ENCODE measurements at places on chromosomes 2 and 18.
A peak's percentile ranks its signal among the peaks of the same experiment; 100 is the strongest.

- no peak for DNase-seq
Measured at GRCh38 chr2:198490748-198491147, 686.4 kb downstream of the PLCL1 start.

- DNase-seq, result no peak
Measured at GRCh38 chr2:180146114-180146513, 139.0 kb upstream of the CWC22 start.

- no peak for DNase-seq
Measured at GRCh38 chr18:944440-944839, 39.8 kb downstream of the ADCYAP1 start.

DNA sequence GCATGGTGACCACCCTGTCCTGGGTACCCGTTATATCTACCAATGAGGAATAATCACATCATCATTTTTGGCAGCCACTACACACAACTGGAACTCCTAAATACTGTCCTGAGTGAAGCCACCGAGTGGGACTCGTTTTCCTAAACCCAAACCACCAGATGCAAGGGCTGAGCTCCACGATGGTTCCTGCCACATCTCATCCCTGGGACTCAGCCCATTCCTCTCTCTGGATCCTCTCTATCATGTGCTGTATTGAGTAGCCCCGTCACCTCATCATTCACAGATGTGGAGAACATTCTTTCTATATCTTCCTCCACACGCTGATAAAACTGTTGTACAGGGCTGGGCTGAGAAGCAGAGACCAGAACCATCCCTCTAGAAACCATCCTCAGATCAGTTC, 79.4 kb upstream of the SMAD7 start:
- DNase-seq, result no peak

- no peak for DNase-seq
Measured at GRCh38 chr2:48343571-48344440, 186.1 kb upstream of the STON1 start.

- DNase-seq, result no peak
Measured at GRCh38 chr2:26573241-26573925, 67.8 kb downstream of the CIB4 start.

GRCh38 chr2:64404743-64405142, 49.2 kb upstream of the LGALSL start:
- peak; percentile 78 for DNase-seq

DNA sequence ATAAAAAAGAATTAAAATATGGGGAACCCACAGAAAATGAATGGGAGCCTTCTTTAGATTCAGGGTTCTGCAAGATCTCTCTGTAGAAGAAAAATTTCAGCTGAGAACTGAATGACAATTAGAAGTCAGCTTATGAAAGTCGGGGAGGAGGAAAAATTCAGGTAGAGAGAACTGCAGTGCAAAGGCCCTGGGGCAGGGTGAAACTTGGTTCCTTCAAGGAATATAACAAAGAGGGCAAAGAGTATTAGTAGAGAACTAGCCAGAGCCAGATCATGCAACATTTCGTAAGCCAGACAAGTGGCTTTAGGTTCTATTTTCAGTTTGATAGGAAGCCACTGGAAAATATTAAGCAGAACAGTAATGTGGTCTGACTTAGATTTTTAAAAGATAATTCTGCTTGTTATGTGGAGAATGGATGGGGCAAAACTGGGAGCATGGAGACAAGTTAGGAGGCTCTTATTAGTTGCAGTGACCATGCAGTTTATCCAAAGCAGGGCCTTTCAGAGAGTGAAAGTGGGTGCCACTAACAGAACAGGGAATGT, 27.9 kb downstream of the RAB27B start:
- DNase-seq, result no peak

- no peak for DNase-seq
Measured at GRCh38 chr18:6248017-6248416, 166.7 kb downstream of the L3MBTL4 start.

DNA sequence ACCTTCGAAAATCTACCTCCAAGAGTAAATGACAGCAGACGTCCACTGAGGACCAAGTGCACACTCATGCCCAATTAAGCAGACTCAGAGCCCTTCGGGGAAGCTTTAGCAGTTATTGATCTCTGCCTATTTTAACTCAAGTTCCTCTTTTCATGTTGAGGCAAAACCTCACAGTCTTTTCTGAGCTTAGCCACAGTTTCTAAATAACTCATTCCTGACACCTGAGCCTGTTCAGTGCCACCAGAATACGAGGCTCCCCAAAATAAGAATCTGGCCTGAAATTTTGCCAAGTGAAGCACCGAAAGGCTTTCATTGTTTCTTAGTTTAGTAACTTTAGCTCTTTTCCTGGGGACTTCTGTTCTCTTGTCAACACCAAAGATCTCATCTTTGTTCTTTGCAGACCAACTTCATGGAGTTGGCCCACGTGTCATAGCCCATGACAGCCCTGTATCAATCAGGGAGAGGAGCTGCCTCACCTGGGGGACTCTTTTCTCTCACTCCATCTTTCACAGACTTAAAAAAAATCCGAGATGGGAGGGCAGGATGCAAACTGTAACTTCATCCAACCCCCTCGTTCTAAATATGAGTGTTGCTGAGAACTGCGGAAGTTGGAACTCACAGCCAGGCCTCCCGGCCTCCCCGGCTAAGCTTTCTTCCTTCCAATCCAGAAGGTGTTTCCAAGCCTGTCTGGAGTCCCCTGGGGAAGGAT, 22.2 kb downstream of the INPP5D start:
- DNase-seq, result no peak

- no peak for DNase-seq
Measured at GRCh38 chr18:68662754-68663153, 52.2 kb downstream of the TMX3 start.

GRCh38 chr2:226794751-226795171, 4.9 kb downstream of the IRS1 start:
- DNase-seq, result no peak

- DNase-seq, result no peak
Measured at GRCh38 chr18:57141208-57142129, 5.4 kb upstream of the BOD1L2 start.

DNA sequence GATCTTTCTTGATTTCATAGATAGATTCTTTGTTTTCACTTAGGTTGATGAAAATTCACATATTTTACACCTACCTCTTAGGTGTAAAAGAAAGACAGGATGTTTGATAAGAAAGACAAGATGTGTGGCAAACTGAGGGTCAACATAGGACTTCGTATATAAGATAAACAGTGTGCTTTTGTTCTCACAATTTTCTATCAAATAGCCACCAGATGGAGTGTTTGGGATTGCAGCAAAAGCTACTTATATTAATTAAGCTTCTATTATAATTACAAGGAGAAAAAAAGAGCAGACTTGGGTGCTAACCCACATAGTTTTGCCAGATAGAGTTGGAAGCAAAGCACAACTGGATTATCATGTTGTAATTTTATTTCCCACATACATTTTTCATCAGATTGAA, 232.9 kb downstream of the CDH7 start:
- DNase-seq, result no peak

- no peak for DNase-seq
Measured at GRCh38 chr2:24920809-24921441, 888 bp upstream of the ADCY3 start.

- no peak for DNase-seq
Measured at GRCh38 chr2:222523783-222524544, 99.6 kb downstream of the SGPP2 start.

All from H1 (cell line).